ENCODE measurements at places on chromosomes 4 and X.

- DNase-seq, result no peak
Observed at GRCh38 chr4:145808848-145809512, 129.0 kb downstream of the C4orf51 start.

- DNase-seq, result no peak
Observed at GRCh38 chr4:26912069-26912468, 51.4 kb downstream of the STIM2 start.

DNA sequence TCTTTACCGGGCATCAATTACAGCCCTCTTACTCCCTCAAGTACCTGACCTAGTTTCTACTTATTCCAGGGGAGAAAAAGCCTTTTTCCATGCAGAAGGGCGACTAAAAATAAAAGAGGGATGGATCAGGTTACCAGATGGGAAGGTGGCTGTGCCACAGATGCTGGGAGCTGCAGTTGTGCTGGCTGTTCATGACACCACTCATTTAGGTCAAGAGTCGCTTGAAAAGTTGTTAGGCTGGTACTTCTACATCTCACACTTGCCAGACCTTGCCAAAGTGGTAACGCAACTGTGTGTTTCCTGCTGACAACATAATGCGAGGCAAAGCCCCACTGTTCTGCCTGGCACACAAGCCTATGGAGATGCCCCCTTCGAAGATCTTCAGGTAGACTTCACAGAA, 148.4 kb upstream of the FGF16 start:
- DNase-seq, result no peak

- no peak for DNase-seq
Observed at GRCh38 chr4:35963974-35964515, 280.3 kb downstream of the ARAP2 start.

GRCh38 chr4:158540125-158540907, 18.6 kb downstream of the RXFP1 start:
- no peak for DNase-seq

DNA sequence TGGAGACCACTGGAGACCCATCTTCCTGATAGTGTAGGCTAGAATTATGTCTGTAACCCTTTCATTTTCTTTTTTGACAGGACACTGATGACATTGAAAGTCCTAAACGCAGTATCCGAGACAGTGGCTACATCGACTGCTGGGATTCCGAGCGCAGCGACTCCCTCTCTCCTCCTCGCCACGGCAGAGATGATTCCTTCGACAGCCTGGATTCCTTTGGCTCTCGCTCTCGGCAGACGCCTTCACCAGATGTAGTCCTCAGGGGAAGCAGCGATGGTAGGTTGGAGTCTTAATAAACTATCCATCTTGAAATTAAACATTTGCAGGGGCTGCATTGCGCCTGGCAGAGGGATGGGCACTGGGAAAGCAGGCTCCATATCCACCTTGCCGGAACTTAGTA, 75.4 kb downstream of the LIMCH1 start:
- no peak for DNase-seq

GRCh38 chr4:15004739-15005301, 2.5 kb downstream of the CPEB2 start:
- no peak for DNase-seq

DNA sequence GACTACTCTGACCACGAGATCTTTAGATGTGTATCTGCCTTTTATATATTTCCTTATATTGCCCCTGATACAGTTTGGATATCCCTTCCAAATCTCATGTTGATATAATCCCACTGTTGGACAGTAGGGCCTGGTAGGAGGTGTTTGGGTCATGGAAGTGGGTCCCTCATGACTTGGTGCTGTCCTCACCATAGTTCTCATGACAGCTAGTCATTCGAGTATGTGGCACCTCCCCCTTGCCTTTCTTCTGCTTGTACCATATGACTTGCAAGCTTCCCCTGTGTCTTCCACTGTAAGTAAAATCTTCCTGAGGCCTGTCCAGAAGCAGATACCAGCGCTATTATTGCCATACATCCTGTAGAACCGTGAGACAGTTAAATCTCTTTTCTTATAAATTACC, 145.3 kb downstream of the ZNF518B start:
- DNase-seq, result no peak

DNA sequence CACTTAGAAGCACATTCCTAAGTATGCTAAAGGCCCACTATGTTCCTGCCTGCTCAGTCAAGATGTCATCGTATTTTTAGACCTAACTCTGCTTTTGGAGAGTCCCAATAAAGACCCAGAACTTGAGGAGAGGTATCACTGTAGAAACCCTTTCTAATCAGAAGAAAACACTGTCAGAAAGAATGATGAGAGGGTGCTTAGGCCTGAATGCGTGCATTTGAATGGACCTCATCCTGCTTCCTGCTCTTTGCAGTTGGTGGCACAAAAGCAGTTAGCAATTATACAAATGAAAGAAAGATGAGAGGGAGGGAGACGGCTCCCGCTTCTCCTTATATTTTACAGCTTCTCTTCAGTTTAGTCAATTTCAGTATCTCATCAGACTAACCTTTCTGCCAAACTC, 987.2 kb downstream of the CCSER1 start:
- DNase-seq, result no peak

DNA sequence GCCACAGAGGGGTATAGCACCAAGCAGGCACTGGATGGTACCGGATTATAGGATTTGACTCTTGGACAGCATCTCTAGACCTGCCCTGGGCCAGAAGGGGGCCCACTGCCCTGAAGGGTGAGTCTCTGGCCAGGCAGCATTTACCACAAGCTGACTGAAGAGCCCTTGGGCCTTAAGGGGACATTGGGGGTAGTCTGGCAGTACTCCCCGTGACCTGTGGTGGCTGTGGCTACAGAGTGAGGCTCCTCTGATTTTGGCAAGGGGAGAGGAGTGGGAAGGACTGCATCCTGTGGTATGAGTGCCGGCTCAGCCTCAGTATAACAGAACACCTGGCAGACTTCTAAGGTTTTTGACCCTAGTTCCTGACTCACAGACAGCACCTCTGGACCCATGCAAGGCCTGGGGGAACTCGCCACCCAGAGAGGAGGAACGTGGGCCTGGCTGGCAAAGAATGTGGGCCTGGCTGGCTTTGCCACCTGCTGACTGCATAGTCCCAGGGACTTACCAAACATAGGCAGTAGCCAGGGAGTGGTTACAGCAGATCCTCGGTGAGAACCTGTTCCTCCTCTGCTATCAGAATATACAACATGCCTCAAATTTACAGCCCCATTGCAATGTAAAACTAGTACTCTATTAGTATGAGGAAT, 48.1 kb downstream of the ABCB7 start:
- no peak for DNase-seq

DNA sequence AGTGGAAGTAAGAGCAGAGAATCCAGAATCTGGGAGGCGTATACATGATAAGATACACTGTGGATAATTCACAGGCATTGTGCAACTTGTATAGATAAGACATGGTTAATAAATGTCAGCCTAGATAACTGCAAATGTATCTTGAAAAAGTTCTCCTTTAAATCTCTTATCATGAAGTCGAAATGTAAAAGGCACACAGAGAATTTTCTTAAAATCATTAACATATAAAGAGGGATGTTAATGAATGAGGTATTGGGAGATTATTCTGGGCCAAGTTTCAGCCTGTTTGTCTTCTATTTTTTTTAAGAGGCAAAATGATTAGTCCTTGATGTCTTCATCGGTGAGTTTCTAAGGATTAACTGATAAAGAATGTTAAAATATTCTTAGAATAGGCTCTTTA, 835 bp downstream of the TDO2 start:
- DNase-seq, result no peak

- DNase-seq, result no peak
Observed at GRCh38 chrX:72352786-72353185, 47.1 kb upstream of the CITED1 start.

DNA sequence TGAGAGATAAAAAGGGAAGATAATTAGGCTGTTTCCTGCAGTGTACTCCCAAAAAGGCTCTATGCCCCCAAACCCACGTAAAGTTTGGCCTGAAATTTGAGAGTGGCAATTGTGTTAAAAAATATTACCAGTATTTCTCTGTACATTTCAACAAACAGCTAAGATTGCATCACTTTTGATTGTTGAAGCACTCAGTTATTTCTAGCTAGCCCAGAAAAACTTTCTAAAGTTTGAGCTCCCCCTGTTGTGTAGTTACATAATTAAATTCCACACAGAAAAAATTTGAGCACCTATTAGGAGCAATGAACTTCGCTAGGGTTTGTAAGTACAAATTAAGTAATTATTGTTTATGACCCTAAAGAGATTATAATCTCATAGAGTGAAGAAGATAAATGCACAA, 109.4 kb downstream of the DLG3 start:
- peak; percentile 10 for DNase-seq

- DNase-seq, result no peak
Observed at GRCh38 chr4:148069086-148069894, 337.4 kb downstream of the ARHGAP10 start.

DNA sequence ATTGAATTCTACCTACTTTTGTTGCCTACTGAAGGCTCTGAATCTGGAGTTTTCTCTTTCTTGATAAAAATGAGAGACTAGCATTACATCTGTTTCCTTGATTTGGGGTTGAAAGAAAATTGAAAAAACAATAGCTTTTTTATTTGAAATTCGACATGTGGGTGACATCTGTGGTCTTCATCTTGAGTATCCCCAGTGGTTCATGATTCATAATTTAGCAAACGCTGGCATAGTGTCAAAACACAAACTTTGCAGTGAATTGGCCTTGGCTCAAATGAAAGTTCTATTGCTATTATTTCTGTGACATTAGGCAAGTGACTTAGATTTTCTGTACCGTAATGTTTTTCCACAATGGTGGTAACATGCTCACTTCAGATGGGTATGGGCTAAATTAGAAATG, 747.6 kb downstream of the PCDH7 start:
- DNase-seq, result no peak

DNA sequence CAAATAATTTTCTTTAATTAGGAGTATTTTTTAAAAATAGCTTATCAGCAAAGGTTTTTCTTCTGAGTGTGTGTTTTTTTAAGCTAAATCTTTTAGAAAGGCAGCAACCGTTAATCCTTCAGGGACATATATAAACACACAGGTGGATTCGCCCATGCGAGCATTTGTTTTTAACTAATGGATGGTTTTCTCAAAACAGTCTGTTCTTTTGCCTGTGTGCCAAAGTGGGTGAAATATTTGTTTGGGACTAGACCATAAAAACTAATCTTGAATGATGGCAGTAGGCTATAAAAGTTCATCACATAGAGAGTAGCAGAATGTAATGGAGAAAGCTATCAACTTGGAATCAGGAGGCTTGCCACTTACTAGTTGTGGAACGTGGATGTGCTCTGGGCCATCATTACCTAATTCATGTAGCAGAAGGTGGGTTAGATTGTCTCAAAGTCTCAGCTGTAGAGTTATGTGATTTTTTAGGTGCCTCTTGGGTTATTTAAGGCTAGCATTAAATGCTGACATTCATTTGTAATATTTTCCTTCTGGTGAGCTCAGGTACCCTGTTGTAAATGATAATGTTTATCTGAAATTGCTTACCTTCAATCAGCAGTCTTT, 7.4 kb upstream of the TAPT1 start:
- DNase-seq, result no peak

GRCh38 chr4:23163647-23164436, 471.1 kb downstream of the GBA3 start:
- DNase-seq, result no peak

GRCh38 chr4:116438981-116439729, 646.2 kb downstream of the TRAM1L1 start:
- DNase-seq, result no peak

DNA sequence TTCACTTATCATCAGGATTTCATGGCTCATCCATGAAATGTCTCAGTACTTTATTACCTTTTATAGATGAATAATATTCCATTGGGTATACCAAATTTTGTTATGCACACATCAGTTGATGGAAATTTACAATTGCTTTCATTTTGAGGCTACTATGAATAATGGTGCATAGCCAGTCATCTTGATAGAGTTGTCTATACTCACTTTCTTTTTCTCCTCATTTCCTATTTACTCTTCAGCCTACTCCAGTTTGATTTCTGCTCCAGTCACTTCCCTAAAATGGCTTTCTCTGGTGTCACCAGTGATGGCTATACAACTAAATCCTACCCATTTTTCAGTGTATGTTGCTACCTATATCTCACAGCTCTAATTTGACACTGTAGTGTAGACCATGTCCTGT, 743.5 kb upstream of the MAGEB2 start:
- no peak for DNase-seq

DNA sequence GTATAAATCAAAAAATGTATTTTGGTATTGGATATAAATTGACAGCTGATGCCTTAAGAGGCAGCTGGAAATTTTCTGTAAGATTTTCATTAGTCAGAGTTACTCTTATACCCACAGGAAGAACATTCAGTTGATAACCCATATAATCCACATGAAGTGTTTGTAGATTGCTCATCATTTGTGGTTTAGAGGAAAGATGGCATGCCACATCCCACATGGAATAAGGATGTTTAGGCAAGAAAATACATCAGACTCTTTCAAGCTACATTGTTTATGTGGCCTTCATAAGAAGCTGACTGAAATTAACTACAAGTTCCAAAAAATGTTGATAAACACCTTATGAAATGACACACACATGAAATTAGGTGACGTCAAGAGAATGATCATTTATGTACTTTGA, 56.6 kb downstream of the AREG start:
- peak; percentile 73 for DNase-seq

DNA sequence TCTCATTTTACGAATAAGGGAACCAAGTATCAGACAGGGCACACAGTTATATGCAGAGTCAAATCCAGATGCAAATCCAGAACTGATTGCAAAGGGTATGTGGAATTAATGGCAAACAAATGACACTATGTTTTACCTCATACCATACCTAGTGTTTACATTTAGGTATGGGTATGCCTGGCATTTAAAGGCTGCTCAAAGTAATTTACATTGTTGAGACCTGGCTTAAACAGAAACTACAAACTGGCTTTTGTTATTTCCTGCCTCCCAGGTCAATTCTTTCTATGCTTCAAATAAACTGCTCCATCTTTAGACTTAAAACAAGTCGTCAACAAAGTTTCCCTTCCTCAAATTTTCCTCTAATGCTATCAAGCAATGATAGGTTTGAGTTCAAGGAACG, 33.7 kb downstream of the ANKRD17 start:
- DNase-seq, result no peak

GRCh38 chrX:123121241-123121640, 62.8 kb upstream of the GRIA3 start:
- DNase-seq, result no peak

All from fibroblast of skin of left quadriceps (primary cell).